ENCODE measurements at places on chromosomes 3 and 15. TPM values are rescaled to one million over a fixed set of nuclear protein-coding genes. Genes with fewer than 3 reads are reported as not detected.

Gene PSTPIP1
- total RNA-seq, result not detected

Gene CAMK2N2
- total RNA-seq, result 0.27 TPM

Gene WDR93
- total RNA-seq, result not detected

Gene COL8A1
- 0.07 TPM for total RNA-seq

Gene APOD
- total RNA-seq, result 0.33 TPM

Gene CELF6
- total RNA-seq, result not detected

- H3K27me3 ChIP-seq, result no peaks in the 10 kb centered on the region
- H3K4me3 ChIP-seq, result no peak overlapping the region
- H3K4me1 ChIP-seq, result no peaks in the 10 kb centered on the region
- no peak for DNase-seq
- no peaks in the 10 kb centered on the region for H3K36me3 ChIP-seq
These were observed 728.1 kb downstream of the OTOL1 start for GRCh38 chr3:162224746-162225145.

DNA sequence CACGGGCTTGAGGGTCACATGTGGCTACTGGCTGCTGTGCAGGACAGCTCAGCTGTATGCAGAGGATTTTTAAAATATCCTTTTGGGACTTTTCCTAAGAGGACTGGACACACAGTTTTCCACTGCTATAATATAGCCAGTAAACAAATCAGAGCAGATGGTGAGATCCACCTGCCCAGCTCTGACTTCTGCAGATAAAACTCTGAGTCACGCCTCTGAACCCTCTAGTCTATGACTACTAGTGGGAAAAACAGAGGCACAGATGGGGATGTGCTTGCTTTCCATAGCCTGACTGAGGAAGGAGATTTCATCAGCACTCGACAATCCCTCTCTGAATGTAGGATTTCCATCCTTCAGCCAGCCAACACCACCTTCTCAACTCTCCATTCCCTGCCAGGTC, 45.1 kb downstream of the COLQ start:
- no peaks in the 10 kb centered on the region for H3K36me3 ChIP-seq
- peaks cover 24% of the 10 kb centered on the region for H3K27me3 ChIP-seq
- H3K4me1 ChIP-seq, result no peaks in the 10 kb centered on the region
- H3K27ac ChIP-seq, result no peak overlapping the region
- DNase-seq, result no peak
- H3K4me3 ChIP-seq, result no peak overlapping the region

DNA sequence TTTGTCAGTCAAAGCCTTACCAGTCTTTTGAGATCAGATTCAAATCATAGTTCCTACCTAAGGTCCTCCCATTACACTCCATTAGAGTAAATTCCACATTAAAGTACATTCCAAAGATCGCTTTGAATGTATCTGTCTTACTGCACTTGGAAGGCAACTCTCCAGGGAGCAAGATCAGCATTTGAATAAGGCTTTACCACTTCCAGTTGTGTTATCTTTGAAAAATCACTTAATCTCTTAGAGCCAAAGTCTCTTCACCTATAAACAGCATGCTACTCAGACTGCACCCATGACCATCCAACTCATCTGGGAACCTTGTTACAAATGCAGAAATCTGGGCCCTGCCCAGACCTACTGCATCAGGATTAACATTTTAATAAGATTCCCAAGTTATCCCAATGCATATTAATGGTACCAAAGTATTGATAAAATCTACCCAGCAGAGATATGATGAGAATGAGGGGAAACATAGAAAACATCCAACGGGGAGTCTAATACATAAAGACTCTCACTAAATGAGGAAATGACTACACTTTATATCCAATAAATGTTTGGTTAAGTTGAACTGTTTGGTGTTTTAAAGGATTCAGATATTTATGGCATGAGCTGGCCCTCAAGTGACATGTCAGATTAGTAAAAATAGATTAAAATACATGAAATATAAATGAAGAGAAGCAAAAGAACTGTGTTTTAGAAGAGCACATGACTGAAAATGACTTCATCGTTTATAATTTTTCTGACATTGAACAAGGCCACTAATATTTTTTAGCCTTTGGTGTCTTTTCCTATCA, 75.9 kb downstream of the TNIK start:
- no peak for DNase-seq
- no peaks in the 10 kb centered on the region for H3K36me3 ChIP-seq
- H3K27me3 ChIP-seq, result no peaks in the 10 kb centered on the region
- H3K27ac ChIP-seq, result no peak overlapping the region
- H3K4me3 ChIP-seq, result no peak overlapping the region

- H3K4me3 ChIP-seq, result no peak overlapping the region
- no peaks in the 10 kb centered on the region for H3K4me1 ChIP-seq
- peaks cover 17% of the 10 kb centered on the region for H3K27me3 ChIP-seq
- DNase-seq, result no peak
- no peaks in the 10 kb centered on the region for H3K36me3 ChIP-seq
These were observed 294.4 kb upstream of the SLCO3A1 start for GRCh38 chr15:91559066-91559465.

DNA sequence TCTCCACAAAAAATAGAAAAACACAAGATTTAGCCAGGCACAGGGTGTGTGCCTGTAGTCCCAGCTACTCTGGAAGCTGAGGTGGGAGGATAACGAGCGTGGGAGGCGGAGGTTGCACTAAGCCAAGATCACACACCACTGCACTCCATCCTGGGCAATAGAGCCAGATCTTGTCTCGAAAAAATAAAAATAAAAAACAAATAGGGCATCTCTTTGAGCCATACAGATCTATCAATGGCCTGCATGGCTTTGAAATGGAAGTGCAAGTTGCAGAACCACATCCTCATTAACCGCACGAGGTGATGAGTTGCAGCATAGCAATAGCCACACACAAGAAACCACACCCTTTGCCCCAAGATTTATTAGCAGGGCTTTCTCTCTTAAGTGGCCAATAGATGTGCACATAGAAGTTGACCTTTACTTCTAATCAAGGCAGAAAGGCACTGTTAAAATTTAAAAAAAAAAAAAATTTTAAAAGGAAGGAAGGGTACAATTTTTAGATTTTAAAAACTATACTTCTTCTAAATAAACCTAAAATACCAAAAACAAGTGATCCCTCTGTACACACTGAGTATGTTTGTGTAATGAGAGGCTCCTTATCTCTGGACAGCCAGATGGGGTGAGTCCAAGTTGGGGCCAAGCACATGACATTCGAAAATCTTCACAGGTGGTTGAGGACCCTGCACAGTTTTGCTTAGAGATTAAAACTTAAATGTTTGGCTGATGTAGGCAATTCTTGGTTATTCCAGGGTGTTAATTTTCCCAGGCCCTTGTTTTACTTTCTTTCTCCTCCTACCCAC, 53.4 kb downstream of the FILIP1L start:
- peak; percentile 75 for DNase-seq
- no peak overlapping the region for H3K4me3 ChIP-seq
- peak overlapping the region; percentile 21 for H3K27ac ChIP-seq
- H3K36me3 ChIP-seq, result no peaks in the 10 kb centered on the region

- no peak for DNase-seq
- H3K4me3 ChIP-seq, result no peak overlapping the region
These were observed 37.6 kb downstream of the NANOGP8 start for GRCh38 chr15:35047528-35047927.

GRCh38 chr15:88995449-88995848, 82.3 kb upstream of the MFGE8 start:
- no peak overlapping the region for H3K4me3 ChIP-seq
- H3K27me3 ChIP-seq, result no peaks in the 10 kb centered on the region
- peaks cover 6% of the 10 kb centered on the region for H3K4me1 ChIP-seq
- no peak overlapping the region for H3K27ac ChIP-seq
- H3K36me3 ChIP-seq, result no peaks in the 10 kb centered on the region

DNA sequence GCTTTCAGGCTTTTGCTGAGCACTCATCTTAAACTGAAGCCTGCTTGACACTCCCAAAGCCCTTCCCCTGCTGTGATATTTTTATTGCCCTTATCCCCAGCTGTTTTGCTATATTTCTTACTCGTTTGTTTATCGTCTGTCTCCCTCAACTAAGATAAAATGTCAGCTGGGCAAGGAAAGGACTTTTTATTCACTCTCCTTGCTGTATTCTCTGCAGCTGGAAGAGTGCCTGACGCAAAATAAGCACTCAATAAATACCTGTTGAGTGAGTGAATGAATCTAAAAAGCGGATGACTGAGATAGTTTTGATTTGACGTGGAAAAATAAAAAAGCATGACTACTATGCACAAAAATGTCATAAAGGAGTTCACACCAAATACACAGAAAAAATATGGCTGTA, 84.8 kb upstream of the POMGNT2 start:
- no peak for DNase-seq
- no peak overlapping the region for H3K27ac ChIP-seq
- no peaks in the 10 kb centered on the region for H3K4me1 ChIP-seq
- no peaks in the 10 kb centered on the region for H3K36me3 ChIP-seq

DNA sequence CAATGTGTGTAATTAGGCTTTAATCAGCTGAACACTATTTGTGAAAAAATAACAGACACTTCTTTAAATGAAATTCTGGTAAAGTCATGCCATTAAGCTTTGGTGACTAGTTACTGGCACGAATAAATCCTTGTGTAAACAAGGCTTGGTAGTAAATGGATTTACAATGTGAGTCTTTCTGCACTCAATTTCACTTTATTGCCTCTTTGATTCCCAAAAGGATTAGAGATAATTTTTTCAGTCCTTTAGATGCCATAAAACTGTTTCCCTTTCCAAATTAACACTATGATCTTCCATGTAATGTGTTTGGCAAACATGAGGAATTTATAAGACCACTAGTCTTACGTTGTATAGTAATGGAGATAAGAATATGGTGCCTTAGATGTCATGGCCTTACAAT, 339.5 kb upstream of the DNAJC19 start:
- H3K27ac ChIP-seq, result no peak overlapping the region
- no peak for DNase-seq
- no peaks in the 10 kb centered on the region for H3K4me1 ChIP-seq
- H3K27me3 ChIP-seq, result no peaks in the 10 kb centered on the region
- H3K4me3 ChIP-seq, result no peak overlapping the region

DNA sequence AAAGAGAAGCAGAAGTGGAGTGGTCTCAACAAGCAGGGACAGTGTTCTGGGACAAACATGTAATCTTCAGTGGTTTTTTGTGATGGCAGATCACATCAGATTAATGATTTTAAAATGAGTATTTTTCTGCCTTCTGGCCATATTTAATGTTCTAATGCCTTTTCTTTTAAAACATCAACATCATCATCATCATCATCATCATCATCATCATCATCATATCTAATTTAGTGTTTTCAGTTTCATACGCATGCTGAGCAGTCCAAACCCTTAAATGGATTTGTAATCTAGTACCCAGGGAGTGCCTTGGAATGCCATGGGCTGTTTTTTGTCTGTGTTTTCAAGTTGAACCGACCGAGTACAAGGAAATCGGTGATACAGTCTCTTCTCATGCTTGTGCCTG, 68.9 kb downstream of the CACNA2D3 start:
- no peak for DNase-seq
- H3K4me3 ChIP-seq, result no peak overlapping the region
- H3K27me3 ChIP-seq, result no peaks in the 10 kb centered on the region
- H3K4me1 ChIP-seq, result no peaks in the 10 kb centered on the region
- H3K27ac ChIP-seq, result no peak overlapping the region

- no peak overlapping the region for H3K4me3 ChIP-seq
- no peak overlapping the region for H3K27ac ChIP-seq
- H3K27me3 ChIP-seq, result no peaks in the 10 kb centered on the region
- DNase-seq, result no peak
These were observed 10.8 kb downstream of the CLCN2 start for GRCh38 chr3:184350618-184351017.

- H3K4me1 ChIP-seq, result peaks cover 8% of the 10 kb centered on the region
- H3K4me3 ChIP-seq, result no peak overlapping the region
- no peaks in the 10 kb centered on the region for H3K36me3 ChIP-seq
These were observed 23.2 kb downstream of the PLA1A start for GRCh38 chr3:119620899-119621298.
